ENCODE measurements at places on chromosomes 11 and 22.

DNA sequence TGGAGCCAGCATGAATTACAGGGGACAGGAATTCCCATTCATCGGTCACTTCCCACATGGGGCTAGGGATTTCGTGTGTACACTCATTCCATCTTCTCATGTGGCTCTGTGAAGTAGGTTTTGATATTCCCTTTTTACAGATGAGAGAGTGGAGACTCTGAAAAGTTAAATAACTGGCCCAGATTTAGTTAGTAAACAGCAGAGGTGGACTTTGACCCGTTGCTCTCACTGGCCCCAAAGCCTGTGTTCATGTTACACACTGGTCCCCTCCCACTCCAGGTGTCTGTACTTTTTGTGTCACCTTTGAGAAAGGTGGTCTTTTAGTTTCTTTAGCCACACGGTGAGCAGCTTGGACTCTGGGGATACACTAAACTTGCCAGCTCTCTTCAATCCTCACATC, 108.5 kb downstream of the MICAL2 start:
- DNase-seq = no peak

DNA sequence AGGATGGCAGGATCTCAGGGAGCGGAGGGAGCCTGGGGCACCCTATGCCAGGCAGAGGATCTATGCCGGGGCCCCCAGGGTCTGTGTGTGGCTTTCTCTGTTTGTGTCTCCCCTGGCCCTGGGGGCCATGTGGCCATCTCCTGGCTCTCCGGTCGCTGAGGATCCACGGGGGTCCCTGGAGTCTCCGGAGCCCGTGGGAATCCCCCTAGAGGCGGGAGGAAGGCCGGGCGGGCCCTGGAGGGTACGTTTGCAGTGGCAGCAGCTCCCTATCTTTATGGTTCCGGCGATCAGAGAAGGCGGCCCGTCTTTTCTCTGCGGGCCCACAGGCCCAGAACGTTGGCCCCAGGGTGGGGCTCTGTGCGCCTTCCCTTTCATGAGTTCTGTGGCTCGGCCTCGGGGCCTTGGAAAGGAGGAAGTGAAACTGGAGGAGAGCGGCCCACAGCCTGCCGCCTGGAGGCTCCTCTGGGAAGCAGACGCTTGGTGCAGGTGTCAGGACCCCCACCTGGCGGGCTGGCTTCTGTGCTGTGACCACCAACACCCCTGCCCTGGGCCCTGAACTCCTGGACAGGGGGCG, 82.1 kb downstream of the KCNQ1 start:
- peak; percentile 56 for DNase-seq

- peak; percentile 80 for DNase-seq
These were observed 27.1 kb downstream of the ARAP1 start for GRCh38 chr11:72724851-72725723.

DNA sequence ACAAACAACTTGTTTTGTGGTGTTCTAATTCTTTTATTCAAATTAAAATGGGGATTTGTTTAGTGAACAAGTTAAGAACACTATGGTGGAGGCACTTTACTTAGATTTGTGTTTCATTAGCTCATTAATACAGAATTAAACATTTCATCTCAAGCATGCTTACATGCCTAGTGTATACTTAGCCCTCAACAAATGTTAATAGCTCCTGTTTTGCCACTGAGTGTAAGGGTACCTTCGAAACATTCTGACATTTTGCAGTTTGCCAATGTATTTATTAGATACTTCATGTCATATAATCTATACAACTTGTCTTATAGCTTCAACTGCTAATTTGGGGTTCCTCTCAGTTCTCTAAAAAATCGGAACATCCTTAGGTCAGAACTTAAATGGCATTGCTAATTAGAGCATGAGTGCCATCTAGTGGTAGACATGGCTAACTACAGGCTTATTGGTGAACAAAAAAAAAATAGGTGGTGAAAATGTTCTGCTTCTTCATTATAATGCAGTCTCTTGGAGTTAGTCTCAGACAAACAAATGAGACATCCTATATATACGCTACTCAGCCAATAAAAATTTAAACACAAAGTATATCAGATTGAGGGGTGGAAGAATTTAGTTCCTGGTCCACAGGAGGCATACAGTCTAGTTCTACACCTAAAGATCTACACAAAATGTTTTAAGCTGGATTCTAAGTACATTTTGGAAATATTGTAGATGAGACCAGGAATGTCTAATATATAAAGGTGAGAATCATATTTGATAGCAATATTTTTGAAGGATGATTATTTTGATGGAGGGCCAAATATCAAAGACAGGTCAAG, 4.9 kb upstream of the CNTN5 start:
- no peak for DNase-seq

GRCh38 chr22:35308480-35309021, 8.9 kb downstream of the TOM1 start:
- DNase-seq = no peak

GRCh38 chr11:9571763-9572115, 1.7 kb upstream of the WEE1 start:
- no peak for DNase-seq

GRCh38 chr11:106156290-106156937, 79.0 kb downstream of the AASDHPPT start:
- no peak for DNase-seq

GRCh38 chr22:49101225-49101624, 726.4 kb downstream of the BRD1 start:
- no peak for DNase-seq

DNA sequence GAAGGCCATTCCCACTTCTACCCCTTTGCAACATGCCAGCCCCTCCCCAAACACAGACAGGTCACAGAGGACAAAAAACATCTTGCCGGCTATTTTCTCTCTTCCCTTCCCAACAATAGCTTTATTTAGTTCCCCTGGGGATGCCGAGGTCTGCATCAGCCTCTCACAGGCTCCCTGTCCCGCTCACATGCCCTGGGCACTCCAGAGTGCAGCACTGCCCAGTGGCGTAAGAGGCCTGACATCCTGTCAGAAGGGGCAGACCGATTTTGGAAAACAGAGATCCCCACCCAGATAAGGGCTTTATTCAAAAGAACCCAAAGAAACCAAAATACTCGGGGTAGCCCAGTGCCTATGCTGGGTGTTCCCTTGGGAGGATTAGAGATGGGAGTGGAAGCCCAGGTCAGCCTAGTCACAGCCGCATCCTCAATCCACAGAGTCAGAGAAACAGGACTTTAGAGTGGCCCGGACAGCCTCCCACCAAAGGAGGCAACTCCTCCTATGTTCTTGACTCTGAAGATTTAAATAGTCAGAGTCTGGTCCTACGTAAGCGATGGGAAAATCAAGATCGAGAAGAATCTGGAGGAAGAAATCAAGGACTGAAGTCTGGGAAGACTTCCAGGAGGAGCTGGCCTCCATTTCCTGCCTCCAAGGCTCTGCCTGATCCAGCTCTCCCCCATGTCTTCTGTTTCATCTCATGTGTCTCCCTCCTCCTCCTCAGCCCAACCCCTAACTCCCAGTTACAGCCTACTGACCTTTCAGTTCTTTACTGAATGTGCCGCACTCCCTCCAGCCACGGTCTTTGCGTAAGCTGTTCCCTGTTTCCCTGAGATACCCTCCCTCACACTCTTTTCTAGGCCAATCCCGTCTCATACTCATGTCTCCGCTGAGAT, 129.3 kb downstream of the FBXO7 start:
- DNase-seq = no peak

GRCh38 chr11:88179141-88179540, 3.9 kb upstream of the RAB38 start:
- no peak for DNase-seq

DNA sequence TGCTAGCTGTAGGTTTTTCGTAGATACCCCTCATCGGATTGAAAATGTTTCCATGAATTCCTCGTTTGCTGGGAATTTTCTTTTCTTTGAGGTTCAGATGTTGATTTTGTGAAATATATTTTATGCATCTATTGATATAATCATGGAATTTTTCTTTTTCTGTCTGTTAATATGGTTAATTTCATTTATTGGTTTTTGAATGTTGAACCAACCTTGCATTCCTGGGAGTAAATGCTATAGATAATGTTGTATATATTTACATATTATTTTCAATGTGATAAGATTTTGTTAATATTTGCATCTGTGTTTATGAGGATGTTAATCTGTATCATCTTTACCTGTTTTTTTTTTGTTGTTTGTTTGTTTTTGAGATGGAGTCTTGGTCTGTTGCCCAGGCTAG, 10.6 kb upstream of the NDUFA6 start:
- no peak for DNase-seq

DNA sequence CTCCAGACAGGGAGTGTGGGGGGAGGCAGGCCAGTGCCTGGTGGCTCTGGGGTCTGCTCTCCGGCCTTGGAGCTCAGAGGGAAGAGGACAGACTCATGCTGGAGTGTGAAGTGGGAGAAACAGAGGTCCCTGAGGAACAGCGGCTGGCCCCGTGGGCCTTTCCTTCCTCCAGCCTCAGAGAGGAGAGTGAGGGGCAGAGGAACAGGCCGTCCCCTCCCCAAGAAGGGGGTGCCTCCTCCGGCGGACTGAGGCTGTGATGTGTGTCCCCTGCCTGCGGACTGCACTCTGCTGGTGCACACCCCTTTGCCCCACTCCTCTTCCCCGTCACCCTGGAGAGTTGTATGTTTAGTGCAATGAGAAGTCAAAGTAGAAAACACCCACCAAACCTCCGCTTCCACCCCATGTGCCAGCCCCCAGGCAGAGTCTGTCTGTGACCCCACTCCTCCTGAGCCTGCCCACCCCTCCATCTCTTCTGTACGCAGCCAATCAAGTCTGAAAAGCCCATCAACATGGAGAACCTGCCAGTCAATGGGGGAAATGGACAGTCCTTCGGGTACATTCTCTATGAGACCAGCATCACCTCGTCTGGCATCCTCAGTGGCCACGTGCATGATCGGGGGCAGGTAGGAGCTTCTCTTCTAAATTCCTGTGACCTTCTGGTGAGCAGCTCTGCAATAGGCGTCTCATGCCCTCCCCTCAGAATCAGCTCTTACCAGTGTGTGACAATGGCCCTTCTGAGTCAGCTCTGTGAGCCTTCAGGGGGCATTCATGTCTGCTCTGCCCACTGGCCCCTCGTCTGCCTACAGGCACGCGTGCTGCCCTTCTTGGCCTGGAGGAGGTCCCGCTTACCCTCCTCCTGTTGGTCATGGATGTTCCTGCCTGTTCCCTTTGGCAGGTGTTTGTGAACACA, 39.0 kb downstream of the GLB1L2 start:
- DNase-seq = no peak

DNA sequence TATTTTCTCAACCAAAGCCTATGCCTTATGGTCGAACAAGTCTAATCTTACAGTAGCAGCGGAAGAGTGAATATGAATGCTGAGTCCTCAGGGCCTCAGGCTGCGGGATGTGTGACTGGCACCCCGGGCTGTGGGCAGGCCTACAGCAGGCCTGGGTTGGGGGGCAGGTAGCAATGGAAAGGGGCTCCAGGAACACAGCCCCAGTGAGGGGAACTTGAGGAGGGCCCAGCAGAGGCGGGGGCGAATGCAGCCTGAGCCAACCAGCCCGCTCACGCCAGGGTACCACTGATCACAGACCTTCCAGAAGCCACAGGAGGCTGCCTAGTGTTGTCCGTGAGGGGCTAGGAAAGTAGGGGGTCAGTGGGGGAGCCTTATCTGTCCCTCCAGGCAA, 11.3 kb upstream of the CD5 start:
- DNase-seq = no peak

GRCh38 chr11:105969756-105970155, 52.3 kb downstream of the MSANTD4 start:
- no peak for DNase-seq

- no peak for DNase-seq
These were observed 27.5 kb upstream of the POU2AF1 start for GRCh38 chr11:111406589-111406988.

DNA sequence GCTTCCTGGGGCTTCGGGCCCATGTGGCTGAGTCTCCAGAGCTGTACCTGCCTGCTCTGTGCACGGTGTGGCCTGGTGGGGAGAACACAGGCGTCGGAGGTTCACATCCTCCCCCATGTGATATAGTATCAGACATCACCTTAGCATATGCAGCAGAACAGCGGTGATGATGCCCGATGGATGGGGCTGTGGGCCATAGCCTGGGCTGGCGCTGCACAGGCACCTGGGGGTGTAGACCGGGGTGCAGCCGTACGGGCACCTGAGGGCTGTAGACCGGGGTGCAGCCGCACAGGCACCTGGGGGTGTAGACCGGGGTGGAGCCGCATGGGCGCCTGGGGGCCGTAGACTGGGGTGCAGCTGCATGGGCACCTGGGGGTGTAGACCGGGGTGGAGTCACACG, 29.2 kb downstream of the NADSYN1 start:
- DNase-seq = no peak

- DNase-seq = peak; percentile 96
These were observed at the start of gene CCDC90B for GRCh38 chr11:83285771-83286528. Gene CCDC90B (minus strand): TSS chr11:83286367. CDS start chr11:83285972, 395 bp downstream.

DNA sequence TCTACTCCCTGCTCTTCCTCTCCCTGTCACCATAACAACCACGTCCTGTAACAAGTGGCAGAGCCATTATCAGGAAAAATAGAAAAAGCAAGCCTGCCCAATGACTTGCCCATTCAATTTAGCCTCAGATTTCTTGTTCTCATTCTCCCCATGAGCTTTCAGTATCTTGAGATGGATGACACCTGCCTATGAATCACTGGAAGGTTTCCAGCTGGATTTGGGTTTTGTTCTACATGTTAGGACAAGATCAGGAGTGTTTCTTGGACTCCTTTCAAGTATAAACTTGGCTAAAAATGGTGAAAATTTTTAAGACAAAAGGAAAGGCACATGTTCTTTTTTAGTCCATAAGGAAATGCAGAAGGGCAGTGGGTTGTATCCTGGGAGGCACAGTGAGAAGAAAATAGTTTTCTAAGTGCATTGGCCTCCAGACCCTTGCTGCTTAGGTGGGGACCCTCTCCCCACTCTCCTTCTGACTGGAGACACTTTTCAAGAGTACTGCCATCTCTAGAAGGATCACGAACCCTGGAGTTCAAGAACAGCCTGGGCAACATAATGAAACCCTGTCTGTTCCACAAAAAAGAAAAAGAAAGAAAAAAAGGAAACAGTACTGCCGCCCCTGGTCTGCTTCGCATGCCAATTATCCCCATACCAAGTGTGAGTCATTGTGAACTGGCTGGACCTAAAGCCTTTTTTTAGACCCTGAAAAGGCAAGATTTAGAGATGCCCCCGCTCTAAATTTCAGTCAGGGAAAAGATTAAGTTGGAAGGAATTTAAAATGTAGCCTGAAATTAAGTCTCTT, 51.0 kb downstream of the MTNR1B start:
- DNase-seq = no peak

DNA sequence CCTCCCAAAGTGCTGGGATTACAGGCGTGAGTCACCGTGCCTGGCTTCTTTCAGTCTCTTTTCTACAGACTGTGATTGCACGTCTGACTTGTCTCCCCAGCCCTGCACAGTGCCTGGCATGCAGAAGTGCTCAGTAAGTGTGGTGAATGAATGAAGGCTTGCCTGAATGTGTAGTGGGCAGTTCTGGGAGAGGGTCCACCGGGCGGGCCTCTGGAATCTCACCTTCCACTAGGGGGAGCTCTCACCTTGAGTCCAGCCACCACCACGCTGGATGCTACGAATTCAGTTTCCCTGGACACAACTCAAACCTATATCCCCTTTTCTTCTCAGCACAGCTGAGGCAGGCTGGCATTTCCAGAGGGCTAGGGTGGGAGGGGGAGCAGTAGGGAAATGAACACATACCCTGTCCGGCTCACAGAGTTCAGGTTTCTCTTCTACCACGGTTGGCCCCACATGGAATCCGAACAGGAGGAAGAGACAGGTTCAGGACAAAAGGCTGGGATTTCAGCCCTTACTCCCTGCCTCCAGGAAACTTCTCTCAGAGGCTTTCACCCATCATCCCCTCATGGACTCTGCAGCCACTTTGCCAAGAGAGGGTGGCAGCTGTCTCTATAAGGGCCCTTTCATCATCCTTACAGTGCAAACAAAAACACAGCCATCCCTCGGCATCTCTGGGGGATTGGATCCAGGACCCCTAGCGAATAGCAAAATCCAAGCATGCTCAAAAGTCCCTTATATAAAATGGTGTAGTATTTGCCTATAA, 86.8 kb downstream of the NECTIN1 start:
- no peak for DNase-seq
